NCI-H1048 (cell line): ENCODE measurements at places on chromosomes 16 and 17.

DNA sequence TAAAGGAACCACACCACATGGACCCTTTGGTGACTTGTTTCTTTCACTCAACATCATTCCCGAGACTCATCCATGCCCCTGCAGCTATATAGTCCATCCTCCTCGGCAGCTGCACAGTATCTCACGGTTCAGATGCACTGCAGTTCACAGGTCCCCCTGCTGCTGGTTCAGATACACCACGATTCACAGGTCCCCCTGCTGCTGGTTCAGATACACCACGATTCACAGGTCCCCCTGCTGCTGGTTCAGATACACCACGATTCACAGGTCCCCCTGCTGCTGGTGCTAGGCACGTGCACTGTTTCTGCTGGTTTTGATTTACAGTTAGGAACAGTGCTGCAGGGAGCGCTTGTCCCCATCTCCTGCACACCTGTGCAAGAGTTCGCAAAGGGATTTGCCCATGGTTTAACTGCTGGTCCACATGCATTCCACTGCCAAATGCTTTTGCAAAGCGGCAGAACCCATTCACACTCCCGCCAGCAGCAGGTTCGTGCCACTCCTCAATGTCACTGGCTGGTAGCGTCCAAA is 3.8 kb downstream of the HSDL1 start:
- DNase-seq: no peak

GRCh38 chr16:10631886-10632285 is 51.5 kb upstream of the EMP2 start:
- no peak for DNase-seq

DNA sequence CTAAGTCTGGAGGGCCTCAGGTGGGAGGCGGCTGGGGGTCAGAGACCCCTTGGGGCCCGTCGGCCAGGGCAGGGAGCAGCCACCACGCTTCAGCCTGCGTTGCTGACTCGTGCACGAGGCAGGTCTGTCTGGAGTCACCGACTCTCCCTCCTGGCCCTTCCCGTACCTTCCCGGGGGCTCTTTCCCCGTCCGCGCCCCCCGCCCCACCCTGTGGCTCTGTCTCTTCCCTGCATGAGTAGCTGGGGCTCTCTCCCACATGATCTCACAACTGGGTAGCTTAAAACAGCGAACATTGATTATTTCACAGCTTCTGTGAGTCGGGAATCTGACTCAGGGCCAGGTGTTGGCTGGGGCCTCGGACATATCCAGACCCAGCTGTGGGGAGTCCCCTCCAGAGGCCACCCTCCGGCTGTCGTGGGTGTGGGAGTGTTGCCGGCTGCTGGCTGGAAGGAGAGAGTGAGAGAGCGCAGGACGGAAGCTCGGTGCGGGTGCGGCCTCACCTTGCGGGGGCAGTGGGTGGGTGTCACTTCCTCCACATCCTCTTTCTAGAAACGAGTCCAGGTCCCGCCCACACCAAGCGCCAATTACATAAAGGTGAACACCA is 17.3 kb downstream of the BAHCC1 start:
- no peak for DNase-seq

- DNase-seq: no peak
Observed at GRCh38 chr16:54175552-54176375, 110.8 kb downstream of the IRX3 start.

DNA sequence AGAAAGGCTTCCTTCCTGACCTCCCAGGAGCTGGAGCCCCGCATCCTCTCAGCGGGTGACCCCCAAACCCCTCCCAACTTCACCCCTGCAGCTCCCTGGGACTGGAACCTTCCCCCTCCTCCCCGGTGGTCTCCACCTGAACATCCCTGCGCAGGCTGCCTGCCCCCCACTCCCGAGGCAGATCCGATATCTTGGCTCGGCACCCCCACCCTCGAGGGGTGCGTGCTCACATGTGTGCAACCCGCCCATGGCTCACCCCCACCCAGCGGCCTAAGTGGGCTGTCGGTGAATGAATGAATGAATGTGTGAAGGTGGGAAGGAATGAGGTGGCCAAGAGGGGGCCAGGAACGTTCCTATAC is 39.7 kb downstream of the SLC7A5 start:
- no peak for DNase-seq

DNA sequence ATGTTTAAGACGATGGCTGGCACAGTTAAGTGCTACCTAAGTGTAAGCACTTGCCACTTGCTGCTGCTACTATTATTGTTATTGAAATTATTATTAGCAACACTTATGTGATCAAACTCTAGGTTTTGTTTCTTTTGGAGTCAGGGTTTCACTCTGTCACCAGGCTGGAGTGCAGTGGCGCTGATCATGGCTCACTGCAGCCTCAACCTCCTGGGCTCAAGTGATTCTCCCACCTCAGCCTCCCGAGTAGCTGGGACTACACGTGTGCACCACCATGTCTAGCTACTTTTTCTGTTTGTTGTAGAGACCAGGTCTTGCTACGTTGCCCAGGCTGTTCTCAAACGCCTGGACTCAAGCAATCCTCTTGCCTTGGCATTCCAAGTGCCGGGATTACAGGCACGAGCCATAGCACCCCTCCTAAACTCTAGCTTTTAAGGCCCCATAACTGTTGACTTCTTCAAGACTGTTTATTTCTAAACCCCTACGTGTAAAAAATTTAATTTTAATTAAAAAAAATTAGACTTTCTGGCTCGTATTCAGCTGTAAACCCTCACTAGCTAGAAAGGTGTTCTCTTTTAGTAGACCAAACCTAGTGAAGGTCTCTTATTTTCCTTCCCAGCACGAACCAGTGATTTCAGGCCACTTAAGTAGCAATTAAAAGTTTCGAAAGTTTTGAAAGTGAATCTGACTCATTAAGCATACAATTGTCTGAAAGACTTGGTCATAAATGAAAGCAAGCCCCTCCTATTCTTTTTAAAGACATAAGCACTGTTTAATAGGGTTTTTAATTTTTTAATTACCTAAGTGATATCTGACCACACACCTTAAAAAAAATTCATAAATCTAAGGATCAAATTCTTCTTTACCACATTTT is 11.7 kb upstream of the SCNN1B start:
- no peak for DNase-seq

DNA sequence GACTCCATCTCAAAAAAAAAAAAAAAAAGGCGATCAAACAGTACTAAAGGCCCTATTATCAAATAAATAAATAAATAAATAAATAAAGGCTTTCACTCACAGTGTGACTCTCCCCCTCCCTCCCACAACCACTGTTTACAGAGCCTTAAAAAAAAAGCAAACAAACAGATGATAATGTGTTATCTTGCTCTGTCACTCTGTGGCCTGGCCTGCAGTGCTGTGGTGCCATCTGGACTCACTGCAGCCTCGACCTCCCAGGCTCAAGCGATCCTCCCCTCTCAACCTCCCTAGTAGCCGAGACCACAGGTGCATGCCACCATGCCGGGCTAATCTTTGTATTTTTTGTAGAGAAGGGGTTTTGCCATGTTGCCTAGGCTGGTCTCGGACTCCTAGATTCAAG is 8.1 kb upstream of the NAGLU start:
- DNase-seq: no peak

GRCh38 chr16:56849690-56850680 is 15.0 kb upstream of the SLC12A3 start:
- no peak for DNase-seq

- no peak for DNase-seq
Observed at GRCh38 chr16:25395528-25395927, 137.9 kb upstream of the ZKSCAN2 start.

GRCh38 chr17:71335212-71335611 is 785.6 kb upstream of the SOX9 start:
- no peak for DNase-seq

DNA sequence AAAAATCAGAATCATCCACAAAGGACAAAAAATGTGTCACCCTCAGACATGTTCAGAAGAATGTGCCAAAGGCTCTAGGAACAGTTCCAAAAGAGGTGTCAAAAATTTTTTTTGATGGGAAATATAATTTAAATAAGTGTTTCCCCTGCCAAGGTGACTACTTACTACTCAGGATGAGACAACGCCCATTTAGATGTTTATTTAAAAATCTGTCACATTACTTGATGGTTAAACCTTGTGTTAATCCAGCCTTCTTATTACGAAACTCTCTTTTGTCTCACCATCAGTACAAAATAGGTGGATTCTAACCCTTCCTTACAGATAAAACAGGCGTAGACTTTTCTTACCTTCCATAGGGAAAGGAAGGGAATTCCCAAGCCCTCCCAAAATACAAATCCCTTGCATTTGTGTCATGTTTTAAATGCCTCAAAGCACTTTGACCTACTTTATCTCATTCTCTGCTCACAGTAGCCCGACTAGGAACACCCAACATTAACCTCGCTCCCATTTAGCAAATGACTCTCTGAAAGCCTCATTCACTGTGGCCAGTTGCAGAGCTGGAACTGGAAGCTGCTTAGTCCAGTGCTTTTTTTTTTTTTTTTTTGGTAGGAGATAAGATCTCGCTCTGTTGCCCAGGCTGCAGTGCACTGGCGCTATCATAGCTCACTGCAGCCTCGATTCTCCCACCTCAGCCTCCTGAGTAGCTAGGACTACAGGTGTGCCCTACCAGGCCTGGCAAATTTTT is 5.8 kb upstream of the GNA13 start:
- DNase-seq: no peak

DNA sequence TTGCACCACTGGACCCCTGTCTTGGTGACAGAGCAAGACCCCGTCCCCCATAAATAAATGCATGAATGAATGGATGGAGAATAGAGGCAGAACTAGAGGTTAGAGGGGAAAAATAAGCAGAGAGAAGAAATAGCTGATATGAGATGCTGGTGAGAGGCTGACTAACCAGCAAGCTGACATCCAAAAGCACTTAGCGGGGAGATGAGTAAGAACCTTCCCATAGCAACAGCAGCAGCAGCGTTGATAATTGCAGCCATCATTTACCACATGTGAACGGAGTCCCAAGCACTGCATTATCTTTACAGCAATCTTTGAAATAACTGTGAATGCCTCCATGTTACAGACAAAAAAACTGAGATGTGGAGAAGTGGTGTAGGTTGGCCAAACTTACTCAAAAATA is 777.3 kb upstream of the EEF2KMT start:
- DNase-seq: no peak

DNA sequence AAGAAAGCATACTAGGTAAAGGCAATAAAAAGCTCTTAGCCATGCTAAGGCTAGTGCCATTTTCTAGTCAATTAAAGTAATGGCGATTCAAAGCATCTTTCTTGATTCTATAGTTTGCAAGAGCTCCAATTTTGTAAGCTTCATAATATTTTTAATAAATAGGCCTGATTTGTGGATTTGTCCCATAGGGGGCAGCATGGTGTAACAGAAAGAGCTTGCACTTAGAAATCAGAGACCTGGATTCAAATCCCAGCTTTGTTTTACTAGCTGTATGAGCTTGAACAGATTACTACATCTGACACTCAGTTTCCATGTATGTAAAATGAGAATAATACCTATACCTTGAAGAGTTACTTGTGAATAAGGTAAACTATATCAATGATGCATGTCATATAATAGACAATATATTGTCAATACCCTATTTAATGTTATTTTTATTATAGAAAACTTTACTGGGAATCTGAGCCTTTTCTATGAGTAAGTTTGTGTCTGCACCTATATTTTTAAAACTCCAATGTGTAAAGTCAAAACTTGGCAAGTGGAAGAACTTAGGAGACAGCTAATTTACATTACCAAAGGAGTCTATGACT is 93.6 kb upstream of the NOG start:
- no peak for DNase-seq

GRCh38 chr16:68116256-68116867 is 31.2 kb downstream of the NFATC3 start:
- DNase-seq: no peak

GRCh38 chr17:19673623-19674022 is 25.1 kb downstream of the ALDH3A2 start:
- no peak for DNase-seq

GRCh38 chr16:81592353-81592866 is 147.8 kb downstream of the CMIP start:
- DNase-seq: no peak

DNA sequence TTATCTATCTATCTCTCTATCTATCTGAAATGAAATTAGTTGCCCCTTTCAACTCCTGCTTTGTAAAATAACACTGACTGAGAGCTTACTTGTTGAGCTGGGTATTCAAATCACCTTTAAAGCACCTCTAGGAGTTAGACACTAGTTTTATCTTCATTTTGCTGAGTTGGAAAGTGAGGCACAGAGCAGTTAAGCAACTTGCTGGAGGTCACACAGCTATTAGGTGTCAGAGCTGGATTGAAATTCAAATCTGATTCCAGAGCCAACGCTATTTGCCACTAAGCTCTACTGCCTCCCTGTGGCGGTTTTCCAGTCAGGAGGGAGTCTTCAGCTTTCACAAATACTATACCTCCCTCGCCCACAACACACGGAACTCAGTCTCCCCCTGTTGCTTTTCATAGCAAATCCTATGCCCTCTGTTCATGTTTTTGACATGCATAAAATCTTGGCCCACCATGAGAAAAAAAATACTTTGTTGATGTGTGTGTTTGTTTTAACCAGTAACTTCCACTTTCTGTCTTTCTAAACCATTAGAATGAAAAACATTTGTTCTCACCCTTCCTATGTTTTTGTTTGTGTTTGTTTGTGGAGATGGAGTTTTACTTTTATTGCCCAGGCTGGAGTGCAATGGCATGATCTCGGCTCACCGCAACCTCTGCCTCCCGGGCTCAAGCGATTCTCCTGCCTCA is 74.8 kb upstream of the SMURF2 start:
- DNase-seq: no peak

- no peak for DNase-seq
Observed at GRCh38 chr17:1041746-1042145, 44.8 kb downstream of the TIMM22 start.

- DNase-seq: no peak
Observed at GRCh38 chr16:5396880-5397279, 299.3 kb upstream of the EEF2KMT start.

DNA sequence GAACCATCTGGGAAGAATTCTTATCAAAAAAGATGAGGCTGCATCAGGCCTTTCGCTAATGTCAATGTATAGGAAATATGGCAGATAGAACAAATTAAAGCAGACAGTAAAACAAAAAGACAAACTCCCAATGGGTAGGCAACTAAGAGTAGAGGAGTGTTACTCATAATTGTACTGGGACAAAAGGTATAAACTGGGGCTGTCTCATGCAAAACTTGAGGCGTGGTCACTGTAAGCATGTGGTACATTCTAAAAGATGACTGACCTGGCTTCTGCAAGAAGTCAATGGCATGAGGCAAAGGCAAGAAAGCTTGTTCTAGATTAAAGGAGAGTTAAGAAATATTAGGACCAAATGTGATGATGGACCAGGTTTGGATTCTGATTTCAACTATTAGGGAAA is 26.7 kb downstream of the SMIM36 start:
- no peak for DNase-seq

- no peak for DNase-seq
Observed at GRCh38 chr17:3891626-3892094, 1.2 kb downstream of the CAMKK1 start.
